ENCODE measurements at places on chromosomes 3 and 15. TPM values are rescaled to one million over a fixed set of nuclear protein-coding genes. Genes with fewer than 3 reads are reported as not detected.

DNA sequence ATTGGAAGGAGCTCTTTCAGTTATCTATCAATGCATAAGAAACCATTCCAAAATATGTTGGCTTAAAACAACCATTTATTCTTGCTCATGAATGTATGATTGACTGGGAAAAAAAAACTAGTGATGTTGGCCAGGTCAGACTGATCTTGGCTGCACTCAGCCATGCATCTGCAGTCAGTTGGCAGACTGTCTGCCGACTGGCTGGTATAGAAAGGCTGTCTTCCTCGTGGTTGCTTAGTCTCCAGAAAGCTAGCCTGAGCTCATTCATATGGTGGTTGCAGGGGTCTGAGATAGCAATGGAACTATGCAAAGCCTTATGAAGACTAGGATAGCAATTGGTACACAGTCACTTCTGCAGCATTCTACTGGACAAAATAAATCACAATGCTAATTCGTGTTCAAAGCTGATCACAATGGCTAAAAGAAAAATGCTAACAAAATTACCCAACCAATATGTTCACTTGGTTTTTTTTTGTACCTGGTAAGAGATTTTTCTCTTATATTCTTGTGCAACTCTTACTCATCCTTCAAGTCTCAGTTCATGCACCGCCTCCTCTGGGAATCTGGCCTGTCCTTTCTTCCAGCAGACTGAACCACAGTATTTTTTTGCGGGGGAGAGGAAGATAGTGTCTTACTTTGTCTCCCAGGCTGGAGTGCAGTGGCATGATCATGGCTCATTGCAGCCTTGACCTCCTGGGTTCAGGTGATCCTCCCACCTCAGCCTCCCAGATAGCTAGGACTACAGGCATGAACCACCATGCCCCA lies 126.8 kb downstream of the KCNAB1 start:
- H3K27ac ChIP-seq: no peak overlapping the region
- H3K27me3 ChIP-seq: no peaks in the 10 kb centered on the region
- no peak overlapping the region for H3K4me3 ChIP-seq
- no peaks in the 10 kb centered on the region for H3K4me1 ChIP-seq
- H3K36me3 ChIP-seq: no peaks in the 10 kb centered on the region

DNA sequence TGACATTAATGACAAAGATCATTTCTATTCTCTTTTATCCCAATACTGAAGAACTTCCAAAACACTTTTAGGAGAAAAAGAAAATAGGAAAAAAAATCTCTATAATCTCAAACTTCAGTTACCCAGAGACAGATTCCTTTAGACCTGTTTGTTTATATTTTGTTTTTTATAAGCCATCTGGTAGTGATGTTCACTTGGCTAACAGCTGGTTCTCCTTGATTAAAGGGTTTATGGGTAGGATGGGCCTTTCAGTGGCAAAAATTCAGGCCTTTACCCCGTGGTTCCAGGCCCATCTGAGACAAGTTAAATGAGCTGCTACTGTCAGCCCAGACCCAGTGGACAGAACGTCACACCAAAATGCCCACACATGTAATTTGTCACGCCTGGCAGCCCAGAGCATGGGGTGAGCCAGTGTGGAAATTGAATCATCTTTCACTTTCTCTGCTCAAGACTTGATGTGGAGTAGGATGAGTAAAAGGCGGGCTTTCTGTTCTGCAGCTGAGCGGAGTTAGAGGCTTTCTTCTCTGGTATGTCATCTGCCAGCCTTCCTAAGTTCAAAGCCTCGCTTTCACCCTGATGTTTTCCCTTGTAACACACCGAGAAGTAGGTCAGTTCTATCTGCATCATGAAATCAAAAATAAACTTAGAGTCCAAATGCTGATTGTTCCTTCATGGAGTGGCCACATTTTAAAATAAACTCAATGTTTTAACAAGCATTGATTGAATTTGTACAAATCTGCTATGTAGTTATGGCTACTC lies 62.5 kb upstream of the SKOR1 start:
- H3K27me3 ChIP-seq: no peaks in the 10 kb centered on the region
- no peaks in the 10 kb centered on the region for H3K36me3 ChIP-seq
- H3K4me1 ChIP-seq: no peaks in the 10 kb centered on the region
- DNase-seq: peak; percentile 56
- no peak overlapping the region for H3K4me3 ChIP-seq

GRCh38 chr15:91235376-91235775 lies 135.3 kb downstream of the SV2B start:
- no peak overlapping the region for H3K4me3 ChIP-seq
- H3K27ac ChIP-seq: no peak overlapping the region

DNA sequence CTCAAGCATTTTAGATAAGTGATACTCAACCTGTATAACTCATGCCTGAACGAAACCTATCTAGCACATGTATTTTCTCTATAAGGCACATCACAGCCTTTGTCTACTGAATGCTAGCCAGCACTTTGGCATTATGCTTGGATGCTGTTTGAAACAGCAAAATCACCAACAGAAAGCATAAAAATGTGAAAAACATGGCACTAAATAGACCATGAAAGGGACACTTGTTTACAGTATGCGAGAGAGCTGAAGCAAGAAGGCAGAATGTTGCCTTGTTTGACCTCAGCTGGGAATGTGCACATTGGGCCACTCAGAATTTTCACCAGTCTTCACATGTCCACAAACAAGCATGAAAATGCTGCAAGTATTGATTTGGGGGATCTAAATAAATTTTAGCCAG lies 59.5 kb downstream of the MINDY2 start:
- H3K4me3 ChIP-seq: no peak overlapping the region
- DNase-seq: no peak
- no peaks in the 10 kb centered on the region for H3K27me3 ChIP-seq
- H3K36me3 ChIP-seq: no peaks in the 10 kb centered on the region
- no peaks in the 10 kb centered on the region for H3K4me1 ChIP-seq

DNA sequence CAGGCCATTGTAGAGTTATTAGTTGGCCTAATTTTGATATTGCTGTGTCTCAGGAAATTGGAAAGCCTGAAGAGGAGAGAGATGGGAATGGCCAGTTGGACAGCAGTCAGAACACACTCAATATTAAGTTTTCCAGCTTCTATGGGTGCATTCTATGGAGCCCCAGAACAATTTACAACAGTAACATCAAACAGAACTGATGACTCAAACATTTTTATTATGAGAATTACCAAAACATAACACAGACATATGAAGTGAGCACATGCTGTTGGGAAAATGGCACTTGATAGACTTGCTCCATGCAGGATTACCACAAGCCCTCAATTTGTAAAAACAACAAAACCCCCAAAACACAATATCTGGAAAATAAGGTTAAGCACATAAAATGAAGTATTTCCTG lies 104.3 kb downstream of the GADL1 start:
- H3K36me3 ChIP-seq: no peaks in the 10 kb centered on the region
- H3K27me3 ChIP-seq: no peaks in the 10 kb centered on the region
- no peak overlapping the region for H3K27ac ChIP-seq

- no peak for DNase-seq
- no peaks in the 10 kb centered on the region for H3K4me1 ChIP-seq
- no peak overlapping the region for H3K4me3 ChIP-seq
- no peak overlapping the region for H3K27ac ChIP-seq
These were observed 287.5 kb downstream of the ULK4 start for GRCh38 chr3:41674449-41674848.

DNA sequence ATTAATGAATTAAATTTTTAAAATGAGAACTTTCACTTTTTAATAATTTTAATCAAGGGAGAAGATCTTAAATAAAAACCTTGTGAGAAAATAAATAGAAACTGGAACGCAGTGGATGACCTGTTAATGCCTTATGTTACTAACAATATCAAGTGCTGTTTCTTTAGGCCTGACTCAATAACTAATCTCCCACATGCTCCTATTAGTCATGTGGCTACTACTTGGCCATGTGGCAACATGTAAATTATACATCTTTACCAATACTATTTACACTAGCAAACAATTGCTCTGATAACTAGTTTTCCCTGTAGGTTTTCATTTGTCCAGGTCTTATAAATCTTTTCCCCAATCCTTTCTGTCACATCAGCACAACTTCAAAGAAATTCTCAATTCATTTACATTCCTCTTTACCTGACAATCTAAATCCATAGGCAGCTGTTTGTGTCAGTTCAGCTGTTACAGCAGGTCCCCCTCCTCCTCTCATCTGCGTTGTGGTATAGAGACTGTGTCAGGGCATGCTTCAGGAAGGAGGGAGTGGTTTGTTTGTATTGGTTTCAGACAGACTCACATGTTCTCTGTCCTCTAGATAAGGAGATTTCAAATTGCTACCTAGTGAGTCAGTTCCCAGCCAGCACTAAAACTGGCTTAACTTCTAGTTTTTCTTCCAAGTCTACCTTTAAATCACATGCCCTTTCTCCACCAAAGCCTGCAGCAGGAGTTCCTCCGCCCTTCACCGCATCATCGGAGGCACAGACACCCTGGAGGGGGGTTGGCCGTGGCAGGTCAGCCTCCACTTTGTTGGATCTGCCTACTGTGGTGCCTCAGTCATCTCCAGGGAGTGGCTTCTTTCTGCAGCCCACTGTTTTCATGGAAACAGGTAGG lies 11.3 kb upstream of the C3orf52 start:
- H3K27me3 ChIP-seq: no peaks in the 10 kb centered on the region
- no peak overlapping the region for H3K4me3 ChIP-seq
- H3K4me1 ChIP-seq: no peaks in the 10 kb centered on the region
- no peaks in the 10 kb centered on the region for H3K36me3 ChIP-seq

DNA sequence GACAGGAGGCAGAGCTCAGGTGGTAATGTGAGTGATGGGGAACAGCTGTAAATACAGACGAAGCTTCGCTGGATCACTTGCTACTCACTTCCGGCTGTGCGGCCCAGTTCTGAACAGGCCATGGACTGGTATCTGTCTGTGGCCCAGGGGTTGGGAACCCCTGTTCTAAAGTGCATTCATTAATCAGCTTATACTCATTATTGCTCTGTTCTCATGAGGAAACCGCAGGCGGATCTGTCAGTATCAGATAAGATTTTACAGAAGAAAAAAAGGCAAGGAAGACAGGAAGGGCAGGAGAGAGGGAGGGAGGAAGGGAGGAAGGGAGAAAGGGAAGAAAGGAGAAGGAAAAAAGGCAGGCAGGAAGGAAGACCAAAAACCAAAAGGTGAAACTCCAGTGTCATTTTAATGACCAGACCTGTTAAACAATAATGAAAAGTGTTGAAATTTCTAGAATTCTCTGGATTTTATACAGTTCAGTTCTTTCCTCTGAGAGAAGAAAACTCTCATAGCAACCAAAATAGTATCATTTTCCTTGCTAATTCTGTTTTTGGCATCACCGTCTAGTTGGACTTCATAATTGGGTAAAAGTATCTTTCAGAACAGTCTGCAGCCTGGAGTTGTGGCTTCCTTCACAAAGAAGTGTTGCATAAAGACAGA lies 128.0 kb upstream of the PROK2 start:
- no peak overlapping the region for H3K27ac ChIP-seq
- H3K4me1 ChIP-seq: peaks cover 13% of the 10 kb centered on the region
- no peak overlapping the region for H3K4me3 ChIP-seq
- no peaks in the 10 kb centered on the region for H3K27me3 ChIP-seq
- H3K36me3 ChIP-seq: no peaks in the 10 kb centered on the region

- H3K36me3 ChIP-seq: no peaks in the 10 kb centered on the region
- H3K27me3 ChIP-seq: peaks cover 94% of the 10 kb centered on the region
- peak overlapping the region; percentile 7 for H3K4me3 ChIP-seq
- DNase-seq: no peak
These were observed 71.8 kb upstream of the POLG start for GRCh38 chr15:89406218-89406939.

GRCh38 chr3:82355228-82355627 lies 593.8 kb upstream of the GBE1 start:
- H3K27me3 ChIP-seq: no peaks in the 10 kb centered on the region
- no peaks in the 10 kb centered on the region for H3K36me3 ChIP-seq
- DNase-seq: no peak
- peaks cover 4% of the 10 kb centered on the region for H3K4me1 ChIP-seq
- H3K4me3 ChIP-seq: no peak overlapping the region
- no peak overlapping the region for H3K27ac ChIP-seq

DNA sequence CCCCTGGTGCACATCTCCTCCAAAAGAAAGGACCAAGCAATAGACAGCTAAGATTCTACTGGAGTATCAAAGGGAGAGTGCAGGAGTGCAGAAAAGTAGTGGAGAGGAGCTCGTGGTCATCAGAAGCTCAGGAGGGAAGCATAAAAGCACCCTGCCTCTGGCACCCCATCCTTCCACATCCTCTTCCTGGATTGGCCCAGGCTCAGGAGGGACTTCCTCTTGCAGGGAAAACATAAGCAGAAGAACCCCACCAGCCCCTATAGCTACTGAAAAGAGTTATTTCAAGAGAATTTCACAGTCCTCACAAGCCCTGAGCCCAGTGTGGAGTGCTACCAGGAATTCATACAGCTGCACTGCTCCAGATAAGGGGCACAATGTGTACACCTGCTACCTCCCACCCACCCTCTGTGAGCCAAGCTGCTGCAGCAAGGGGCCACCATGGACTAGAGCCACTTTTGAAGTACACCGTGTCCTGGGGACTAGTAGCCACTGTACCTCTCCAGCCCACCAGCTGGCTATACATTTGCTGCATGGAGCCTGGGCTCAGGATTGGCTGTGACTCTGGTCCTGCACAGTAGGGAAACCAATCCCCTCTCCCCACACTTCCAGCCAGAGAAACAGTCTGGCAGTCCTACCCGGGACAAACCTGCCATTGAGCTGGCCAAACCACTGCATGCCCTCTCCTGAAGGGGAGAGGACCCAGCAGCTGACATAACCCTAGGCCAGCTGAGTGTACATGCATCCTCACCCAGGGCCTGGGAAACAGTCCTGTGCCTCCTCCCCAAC lies 43.0 kb downstream of the CD200R1 start:
- H3K4me1 ChIP-seq: no peaks in the 10 kb centered on the region
- H3K27me3 ChIP-seq: no peaks in the 10 kb centered on the region
- H3K36me3 ChIP-seq: no peaks in the 10 kb centered on the region
- no peak overlapping the region for H3K4me3 ChIP-seq

- H3K4me1 ChIP-seq: peaks cover 11% of the 10 kb centered on the region
- DNase-seq: no peak
- H3K27me3 ChIP-seq: no peaks in the 10 kb centered on the region
These were observed 20.0 kb downstream of the SLC28A1 start for GRCh38 chr15:84904419-84904818.

- no peaks in the 10 kb centered on the region for H3K36me3 ChIP-seq
- DNase-seq: no peak
- H3K27me3 ChIP-seq: no peaks in the 10 kb centered on the region
- H3K27ac ChIP-seq: no peak overlapping the region
- no peaks in the 10 kb centered on the region for H3K4me1 ChIP-seq
These were observed 105.2 kb upstream of the DPPA4 start for GRCh38 chr3:109442531-109442930.

GRCh38 chr3:70090322-70090913 lies 90.9 kb downstream of the SAMMSON start:
- no peak overlapping the region for H3K27ac ChIP-seq
- no peaks in the 10 kb centered on the region for H3K4me1 ChIP-seq
- no peaks in the 10 kb centered on the region for H3K27me3 ChIP-seq

- DNase-seq: no peak
- no peak overlapping the region for H3K27ac ChIP-seq
- no peaks in the 10 kb centered on the region for H3K36me3 ChIP-seq
- H3K4me3 ChIP-seq: no peak overlapping the region
These were observed 34.0 kb downstream of the SENP7 start for GRCh38 chr3:101478980-101479379.

GRCh38 chr3:160720123-160720746 lies 35.8 kb upstream of the PPM1L start:
- no peaks in the 10 kb centered on the region for H3K4me1 ChIP-seq
- no peak for DNase-seq
- H3K36me3 ChIP-seq: no peaks in the 10 kb centered on the region
- no peak overlapping the region for H3K27ac ChIP-seq
- no peaks in the 10 kb centered on the region for H3K27me3 ChIP-seq

Gene LRRK1
- 2.3 TPM for polyA plus RNA-seq

Gene CYP1A1
- 2.2 TPM for polyA plus RNA-seq

Gene SST
- polyA plus RNA-seq: 8.2 TPM

Gene SAMMSON
- not detected for polyA plus RNA-seq

Gene RNF168
- polyA plus RNA-seq: 4.1 TPM

Gene XCR1
- polyA plus RNA-seq: 0.08 TPM
